SK-N-DZ (cell line): ENCODE measurements at places on chromosomes 16 and 17.
A peak's percentile ranks its signal among the peaks of the same experiment; 100 is the strongest.

DNA sequence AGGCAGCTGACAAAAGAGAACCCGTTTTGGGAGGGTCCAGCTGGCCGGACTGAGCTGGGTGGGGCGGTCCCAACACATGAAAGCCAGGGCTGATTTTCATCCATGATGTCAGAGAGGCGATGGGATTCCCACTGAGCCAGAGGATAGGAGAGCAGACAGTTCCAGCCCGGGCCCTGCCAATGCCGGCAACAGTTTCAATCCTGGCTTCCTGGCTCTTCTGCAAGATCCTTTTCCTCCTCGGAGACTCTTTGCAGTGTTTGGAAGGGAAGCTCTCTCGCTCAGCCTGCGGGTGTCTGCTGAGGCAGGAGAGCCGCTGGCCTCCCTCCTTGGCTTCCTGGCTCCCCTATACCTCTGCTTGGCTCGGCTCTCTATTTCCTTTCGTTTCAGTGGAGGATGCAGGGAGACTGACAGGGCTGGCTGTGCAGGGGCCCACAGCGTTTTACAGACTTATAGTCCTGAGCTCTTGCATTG, 145.5 kb upstream of the SOX9 start:
- no peak for DNase-seq

GRCh38 chr17:40553694-40554534, 11.4 kb downstream of the CCR7 start:
- DNase-seq = no peak

DNA sequence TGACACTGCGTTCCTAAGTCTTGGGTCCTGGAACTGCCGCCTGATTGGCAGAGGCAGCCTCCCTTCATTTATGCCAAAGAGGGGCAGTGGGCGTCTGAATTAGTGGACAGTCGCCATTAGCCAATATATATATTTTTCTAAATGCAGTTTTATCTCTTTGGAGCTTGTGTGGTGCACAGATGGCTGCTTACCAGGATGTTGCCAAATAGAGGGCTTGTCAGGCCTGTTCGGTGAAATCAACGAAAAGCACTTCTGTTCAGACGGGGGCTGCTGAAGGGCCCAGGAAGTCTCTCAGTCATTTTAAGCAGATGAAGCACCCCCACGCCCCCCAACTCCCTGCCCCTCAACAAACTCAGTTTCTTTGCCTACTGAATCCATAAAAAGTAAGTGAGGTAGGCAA, 66.0 kb downstream of the RAP1GAP2 start:
- DNase-seq = no peak

DNA sequence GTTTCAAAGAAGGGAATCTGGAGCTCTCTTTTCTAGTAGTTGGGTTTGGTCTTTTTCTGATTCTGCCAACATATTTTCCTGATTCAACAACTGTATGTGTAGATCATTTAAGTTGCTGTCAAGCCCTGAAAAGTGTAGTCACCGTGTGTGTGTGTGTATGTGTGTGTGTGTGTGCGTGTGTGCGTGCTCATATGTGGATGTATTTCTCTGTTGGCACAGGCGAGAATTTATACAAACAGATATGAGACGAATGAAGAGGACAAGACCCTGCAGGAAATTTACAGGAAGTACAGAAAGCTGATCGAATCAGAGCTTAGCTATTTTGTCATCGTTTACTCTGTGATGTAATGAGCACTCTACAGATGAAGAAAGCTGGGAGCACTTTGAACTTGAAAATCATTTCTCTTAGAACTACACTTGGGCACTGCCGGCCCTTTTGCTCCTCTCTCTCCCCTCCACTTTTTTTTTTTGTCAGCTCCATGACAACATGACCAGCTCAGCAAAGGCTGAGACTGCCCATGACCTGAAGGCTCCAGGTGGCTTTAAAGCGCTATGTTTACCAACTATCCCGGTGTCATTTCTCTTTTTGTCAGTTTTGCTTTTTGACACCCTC, 11.2 kb downstream of the FBXO39 start:
- DNase-seq = no peak

- DNase-seq = no peak
Observed at GRCh38 chr16:66223176-66223780, 143.2 kb upstream of the CDH5 start.

DNA sequence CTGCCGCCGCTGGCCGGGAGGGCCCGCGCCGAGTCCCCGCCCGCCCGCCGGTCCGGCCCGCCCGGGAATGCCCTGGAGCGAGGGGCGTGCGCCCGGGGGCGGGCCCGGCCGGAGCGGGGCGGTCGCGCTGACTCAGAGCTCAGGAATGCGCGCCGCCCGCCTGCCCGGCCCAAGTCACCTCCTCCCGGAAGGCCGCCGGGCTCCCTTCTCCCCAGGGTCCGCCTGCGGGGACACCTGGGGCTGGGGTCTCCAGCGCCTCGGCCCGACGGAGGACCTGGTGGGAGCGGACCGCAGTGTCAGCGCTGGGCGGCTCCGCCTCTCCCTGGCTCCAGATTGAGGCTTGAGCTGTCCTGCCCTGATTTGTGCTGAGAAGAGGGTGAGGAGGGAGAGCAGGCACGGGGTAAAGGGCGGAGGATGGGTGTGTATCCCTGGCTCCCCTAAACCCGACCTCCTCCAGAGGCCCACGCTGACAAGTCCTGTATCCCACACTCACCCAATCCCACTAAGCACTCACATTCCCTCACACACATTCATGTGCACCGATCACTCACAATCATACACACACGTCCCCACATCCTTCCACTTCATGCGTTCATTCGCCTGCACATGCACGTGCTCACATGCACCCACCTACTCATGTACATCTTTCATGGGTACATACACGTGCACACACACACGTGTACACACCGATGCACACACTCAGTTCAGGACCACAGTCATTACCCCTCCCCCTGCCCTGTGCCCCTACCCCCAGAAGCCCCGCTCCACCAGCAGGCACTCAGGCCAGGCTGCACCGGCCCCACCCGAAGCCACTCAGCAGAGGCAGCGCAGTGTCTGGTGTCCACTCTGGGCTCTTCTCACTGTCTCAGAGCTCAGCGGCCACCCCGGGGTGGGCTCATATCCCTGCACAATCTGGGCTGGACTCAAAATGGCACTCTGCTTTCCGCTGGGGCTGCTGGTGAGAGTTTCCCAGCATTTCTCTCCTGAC, at the start of gene RHBDF1:
Gene RHBDF1 (minus strand): TSS at position 71 of the 988 bp plus-strand sequence. CDS start 7,616 bp downstream, outside the sequence.
- DNase-seq = no peak

DNA sequence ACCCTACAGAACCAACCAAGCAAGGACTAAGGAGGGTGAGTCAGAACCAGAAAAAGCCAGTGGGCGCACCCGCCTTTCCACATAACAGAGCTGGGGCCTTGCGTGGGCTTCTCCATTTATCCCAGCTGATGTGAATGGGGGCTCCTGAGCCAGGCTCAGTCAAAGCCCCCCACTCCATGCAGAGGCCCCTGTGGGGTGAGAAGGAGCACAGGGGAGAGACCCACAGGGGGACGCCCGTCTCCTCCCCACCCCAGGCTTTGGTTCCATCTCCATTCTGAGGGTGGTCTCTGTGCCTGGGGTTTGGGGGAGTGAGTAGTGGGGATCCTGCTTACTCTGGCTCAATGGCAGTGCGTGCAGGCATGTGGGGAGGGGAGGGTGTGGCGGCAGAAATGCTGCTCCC, 210.1 kb upstream of the TNRC6C start:
- DNase-seq = no peak

GRCh38 chr17:48012654-48013053, 24.9 kb downstream of the COPZ2 start:
- no peak for DNase-seq

DNA sequence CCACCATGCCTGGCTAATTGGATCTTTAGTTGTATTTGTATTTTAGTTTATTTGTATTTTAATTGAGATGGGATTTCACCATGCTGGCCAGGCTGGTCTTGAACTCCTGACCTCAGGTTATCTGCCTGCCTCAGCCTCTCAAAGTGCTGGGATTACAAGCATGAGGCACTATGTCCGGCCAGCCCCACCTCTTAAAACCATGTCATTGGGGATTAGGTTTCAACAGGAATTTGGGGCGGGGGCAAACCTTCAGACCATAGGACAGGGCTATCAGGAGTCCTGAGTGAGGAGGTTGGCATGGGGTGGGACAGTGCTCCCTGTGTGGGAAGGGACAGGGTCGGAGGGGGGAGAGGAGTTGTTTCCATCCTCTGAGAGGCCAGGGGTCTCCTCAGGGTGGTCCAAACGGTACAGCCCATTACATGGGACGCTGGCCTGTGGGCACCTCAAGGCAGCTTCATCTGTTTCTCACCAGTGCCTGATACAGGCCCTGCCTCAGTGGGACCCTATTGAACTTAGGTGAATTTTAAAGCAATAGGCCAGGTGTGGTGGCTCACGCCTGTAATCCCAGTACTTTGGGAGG, 21.6 kb downstream of the GAA start:
- DNase-seq = no peak

DNA sequence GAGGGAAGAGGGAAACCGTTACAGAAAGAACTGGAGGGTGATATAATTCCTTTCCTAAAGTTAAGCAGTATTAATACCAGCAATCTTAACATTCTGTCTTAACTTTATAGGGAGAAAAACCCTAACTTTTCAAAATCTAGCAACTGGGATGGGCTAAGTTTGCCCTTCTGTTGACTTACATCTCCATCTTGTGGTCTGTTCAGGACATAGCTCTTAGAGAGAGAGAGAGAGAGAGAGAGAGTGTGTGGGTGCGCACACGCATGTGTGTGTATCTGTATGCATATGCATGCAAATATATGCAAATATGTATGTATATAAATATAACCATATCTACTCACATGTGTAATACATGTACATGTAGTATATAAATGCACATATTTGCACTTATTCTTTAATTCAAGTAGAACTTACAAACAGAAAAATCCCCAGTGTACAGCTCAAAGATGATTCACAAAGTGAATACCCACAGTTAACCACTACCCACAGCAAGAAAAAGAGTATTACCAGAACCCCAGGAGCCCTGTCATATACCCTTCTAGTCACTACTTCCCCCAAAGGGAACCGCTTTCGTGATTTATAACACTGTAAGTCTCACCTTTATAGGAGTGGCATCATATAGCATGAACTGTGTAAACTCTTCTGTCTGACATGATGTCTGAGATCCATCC, 46.5 kb downstream of the STX8 start:
- DNase-seq = no peak

DNA sequence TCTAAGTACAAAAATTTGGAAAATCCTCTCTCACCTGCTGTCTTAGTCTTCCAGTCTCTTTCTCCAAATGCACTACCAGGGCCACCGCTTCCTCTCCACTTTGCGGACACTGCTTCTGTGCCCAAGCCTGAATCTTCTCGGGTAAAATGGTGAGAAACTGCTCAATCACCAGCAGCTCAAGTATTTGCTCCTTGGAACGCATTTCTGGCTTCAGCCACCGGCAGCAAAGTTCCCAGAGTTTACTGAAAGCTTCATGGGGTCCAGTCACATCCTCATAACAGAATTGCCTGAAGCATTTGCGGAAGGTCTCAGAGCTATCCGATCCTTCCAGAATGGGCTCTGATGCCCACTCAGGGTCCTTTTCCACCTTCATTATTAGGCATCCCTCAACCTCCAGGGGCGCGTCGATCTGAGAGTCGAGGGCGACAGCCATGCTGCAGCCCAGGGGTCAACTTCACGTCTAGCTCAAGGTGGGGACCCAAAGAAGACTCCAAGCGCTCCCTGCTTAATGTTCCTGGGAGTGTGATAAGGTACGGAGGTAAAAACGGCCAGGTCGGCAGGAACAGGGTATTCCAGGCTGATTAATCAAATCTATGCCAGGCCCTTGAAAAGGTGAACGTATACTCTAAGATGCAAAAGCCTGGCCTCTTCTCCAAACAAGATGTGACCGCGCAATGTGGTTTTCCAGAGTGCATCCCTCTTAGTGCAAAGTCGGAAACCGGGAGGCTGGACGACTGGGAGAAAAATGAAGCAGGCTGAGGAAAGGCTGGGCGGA, 763 bp downstream of the ZKSCAN2 start:
- DNase-seq = no peak

DNA sequence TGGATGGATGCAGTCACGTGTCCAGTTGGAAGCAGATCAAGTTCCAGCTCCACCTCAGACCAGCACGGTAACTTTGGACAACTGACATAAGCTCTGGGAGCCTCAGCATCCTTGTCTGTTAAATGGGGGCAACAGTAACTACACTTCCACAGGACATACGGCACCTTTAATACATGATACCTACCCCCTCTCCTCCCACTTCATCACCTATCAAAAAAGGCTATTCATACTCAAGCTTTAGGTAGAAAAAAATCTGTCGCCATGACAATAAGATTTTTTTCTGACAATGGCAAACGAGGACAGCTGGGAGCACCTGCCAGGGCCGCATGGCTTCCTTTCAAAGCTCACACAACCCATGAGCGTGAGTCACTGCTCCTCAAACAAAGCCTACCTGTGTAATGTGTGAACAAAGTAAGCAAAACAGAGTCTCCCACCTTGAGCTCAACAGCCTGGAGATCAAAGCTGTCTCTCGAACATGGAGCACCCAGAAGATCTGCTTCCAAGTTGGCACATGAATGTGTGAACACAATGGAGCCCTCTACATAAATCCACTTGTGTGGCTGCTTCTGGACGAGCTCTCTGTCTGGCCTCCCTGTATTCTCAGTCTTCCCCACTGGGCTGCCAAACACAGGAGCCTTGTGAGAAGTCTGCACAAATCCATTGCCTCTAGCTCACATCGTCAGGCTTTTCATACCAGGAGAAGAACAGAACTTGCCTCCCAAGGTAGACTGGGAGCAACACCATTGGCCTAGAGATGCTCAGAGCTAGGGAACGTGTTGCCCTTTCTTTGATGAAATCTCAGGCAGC, 459.7 kb downstream of the SOX9 start:
- no peak for DNase-seq

GRCh38 chr16:56298116-56298515, 106.8 kb downstream of the GNAO1 start:
- DNase-seq = no peak

DNA sequence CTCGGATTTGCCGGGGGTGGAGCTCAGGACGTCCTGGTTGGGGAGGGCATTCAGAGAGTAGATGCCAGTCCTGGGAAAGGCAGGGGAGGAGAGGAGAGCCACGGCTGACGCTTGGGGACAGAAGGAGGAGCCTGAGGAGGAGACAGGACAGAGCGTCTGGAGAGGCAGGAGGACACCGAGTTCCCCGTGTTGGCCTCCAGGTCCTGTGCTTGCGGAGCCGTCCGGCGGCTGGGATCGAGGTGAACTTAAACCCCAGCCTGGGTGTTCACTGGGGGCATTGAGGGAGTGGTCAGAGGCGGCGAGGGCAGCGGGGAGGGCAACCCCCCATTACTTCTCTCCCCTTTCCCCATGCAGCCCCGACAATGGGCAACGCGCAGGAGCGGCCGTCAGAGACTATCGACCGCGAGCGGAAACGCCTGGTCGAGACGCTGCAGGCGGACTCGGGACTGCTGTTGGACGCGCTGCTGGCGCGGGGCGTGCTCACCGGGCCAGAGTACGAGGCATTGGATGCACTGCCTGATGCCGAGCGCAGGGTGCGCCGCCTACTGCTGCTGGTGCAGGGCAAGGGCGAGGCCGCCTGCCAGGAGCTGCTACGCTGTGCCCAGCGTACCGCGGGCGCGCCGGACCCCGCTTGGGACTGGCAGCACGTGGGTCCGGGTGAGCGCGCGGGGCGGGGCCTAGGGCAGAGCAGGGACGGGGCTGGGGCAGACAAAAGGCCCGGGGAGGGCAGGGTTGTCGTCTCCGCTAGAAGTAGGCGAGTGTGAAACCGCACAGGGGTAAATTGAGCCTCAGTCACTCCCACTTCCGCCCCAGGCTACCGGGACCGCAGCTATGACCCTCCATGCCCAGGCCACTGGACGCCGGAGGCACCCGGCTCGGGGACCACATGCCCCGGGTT, 3.7 kb downstream of the NOL3 start:
- peak; percentile 80 for DNase-seq

- DNase-seq = no peak
Observed at GRCh38 chr17:60514500-60514899, 11.5 kb downstream of the APPBP2 start.
